ENCODE measurements at places on chromosomes 2 and 18. TPM values are rescaled to one million over a fixed set of nuclear protein-coding genes. Genes with fewer than 3 reads are reported as not detected.

Gene TMEFF2
- total RNA-seq = 0.64 TPM

DNA sequence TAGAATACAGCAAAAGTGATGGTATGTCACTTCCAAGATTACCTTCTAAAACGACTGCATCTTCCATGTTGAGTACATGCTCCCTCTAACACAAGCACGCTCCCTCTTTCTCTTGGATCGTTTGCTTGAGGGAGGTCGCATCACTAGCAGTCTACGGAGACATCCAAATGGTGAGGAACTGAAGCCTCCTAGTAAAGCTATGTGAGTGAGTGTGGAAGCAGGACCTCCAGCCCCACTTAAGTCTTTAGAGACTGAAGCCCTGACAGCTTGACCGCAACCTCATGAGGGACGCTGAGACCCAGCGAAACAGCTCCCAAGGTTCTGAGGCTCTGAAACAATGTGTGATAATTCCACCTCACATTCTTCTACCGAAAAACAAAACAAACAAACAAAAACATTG, 486.7 kb upstream of the GCFC2 start:
- H3K27me3 ChIP-seq = no peaks in the 10 kb centered on the region
- H3K27ac ChIP-seq = no peak overlapping the region
- no peak overlapping the region for H3K4me3 ChIP-seq
- no peak for DNase-seq
- no peaks in the 10 kb centered on the region for H3K36me3 ChIP-seq

Gene ALPI
- total RNA-seq = not detected

DNA sequence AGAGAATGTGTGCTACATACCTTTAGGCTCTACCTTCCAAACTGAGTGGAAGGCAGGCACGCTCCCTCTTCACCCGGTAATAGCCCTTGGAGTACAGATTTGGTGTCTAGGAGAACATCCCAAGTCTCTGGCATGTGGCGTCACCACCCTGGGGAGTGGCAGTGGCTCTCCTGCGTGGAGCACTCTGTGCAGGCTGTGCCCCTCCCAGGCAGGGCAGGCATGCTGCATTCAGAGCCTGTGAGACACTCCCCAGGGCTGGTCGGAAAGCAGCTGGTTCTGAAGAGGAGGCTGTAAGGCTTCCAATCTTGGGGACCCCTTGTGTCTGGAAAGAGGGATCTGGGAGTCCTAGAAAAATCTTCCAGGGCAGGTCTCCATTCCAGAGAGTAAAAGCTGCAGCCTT, 193.3 kb downstream of the ANKRD30B start:
- H3K4me3 ChIP-seq = no peak overlapping the region
- H3K27ac ChIP-seq = no peak overlapping the region
- H3K27me3 ChIP-seq = no peaks in the 10 kb centered on the region
- no peak for DNase-seq
- H3K36me3 ChIP-seq = no peaks in the 10 kb centered on the region
- H3K4me1 ChIP-seq = no peaks in the 10 kb centered on the region

- DNase-seq = peak; percentile 34
- peaks cover 35% of the 10 kb centered on the region for H3K36me3 ChIP-seq
- H3K27ac ChIP-seq = peak overlapping the region; percentile 88
- H3K4me1 ChIP-seq = peaks cover 31% of the 10 kb centered on the region
- no peak overlapping the region for H3K4me3 ChIP-seq
Measured at GRCh38 chr2:86747711-86748639, 27.9 kb downstream of the RMND5A start.

Gene ALPP
- not detected for total RNA-seq

Gene BZW1
- 240 TPM for total RNA-seq

- no peak for DNase-seq
- H3K4me1 ChIP-seq = no peaks in the 10 kb centered on the region
- no peak overlapping the region for H3K4me3 ChIP-seq
- H3K27ac ChIP-seq = no peak overlapping the region
Measured at GRCh38 chr2:210798180-210798579, 241.8 kb downstream of the CPS1 start.

GRCh38 chr2:120438301-120439066, 92.5 kb downstream of the INHBB start:
- DNase-seq = no peak
- H3K27ac ChIP-seq = no peak overlapping the region
- H3K4me1 ChIP-seq = peaks cover 9% of the 10 kb centered on the region
- peaks cover 8% of the 10 kb centered on the region for H3K36me3 ChIP-seq
- peaks cover 60% of the 10 kb centered on the region for H3K27me3 ChIP-seq

DNA sequence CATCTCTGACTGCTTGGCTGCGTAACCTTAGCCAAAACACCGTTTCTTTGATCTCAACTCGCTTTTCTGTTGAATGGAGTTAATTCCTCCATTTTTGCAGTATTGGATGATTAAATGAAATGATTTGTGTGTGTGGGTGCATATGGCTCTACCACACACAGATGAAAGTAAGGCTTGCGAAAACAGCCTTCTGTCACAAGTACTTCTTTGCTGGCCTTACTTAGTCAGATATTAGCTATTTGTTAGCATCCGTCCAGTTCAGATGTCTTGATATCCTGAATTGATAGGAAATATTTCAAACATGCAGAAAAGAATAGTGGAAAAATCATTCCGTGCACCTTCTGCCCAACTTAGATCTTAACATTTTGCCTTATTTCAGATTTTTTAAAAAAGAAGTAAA, 21.8 kb downstream of the NCOA1 start:
- no peak overlapping the region for H3K27ac ChIP-seq
- H3K4me3 ChIP-seq = no peak overlapping the region
- H3K4me1 ChIP-seq = peaks cover 8% of the 10 kb centered on the region
- no peak for DNase-seq

Gene HOXD13
- not detected for total RNA-seq

Gene LRP1B
- total RNA-seq = 0.05 TPM

Measured in Calu3 (cell line).